Aorta (tissue), 5 donors: ENCODE measurements at places on chromosomes 6 and 20. TPM values are rescaled to one million over a fixed set of nuclear protein-coding genes. Genes with fewer than 3 reads are reported as not detected.
A peak's percentile ranks its signal among the peaks of the same experiment; 100 is the strongest.

DNA sequence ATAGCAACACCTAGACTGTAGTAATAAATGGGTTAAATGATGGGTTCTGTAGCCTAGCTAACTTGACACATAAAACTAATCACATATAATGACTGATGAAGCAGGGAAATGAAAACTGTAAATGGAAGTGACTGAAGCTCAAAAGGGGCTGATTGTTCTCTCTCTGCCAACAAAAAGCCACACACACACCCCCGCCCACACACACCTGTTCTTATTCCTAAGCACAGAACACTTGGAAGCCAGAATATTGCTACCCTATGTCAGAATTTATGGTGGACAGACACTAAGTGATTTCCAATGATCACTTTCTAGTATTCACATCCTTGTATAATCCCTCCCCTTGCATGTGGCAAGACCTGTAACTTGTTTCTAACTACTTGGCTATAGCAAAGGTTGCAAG is 603.5 kb downstream of the UTRN start:
- no peak overlapping the region for H3K27ac ChIP-seq
- H3K4me1 ChIP-seq: no peaks in the 10 kb centered on the region
- no peaks in the 10 kb centered on the region for H3K36me3 ChIP-seq
- no peak overlapping the region for H3K4me3 ChIP-seq
- DNase-seq: no peak

DNA sequence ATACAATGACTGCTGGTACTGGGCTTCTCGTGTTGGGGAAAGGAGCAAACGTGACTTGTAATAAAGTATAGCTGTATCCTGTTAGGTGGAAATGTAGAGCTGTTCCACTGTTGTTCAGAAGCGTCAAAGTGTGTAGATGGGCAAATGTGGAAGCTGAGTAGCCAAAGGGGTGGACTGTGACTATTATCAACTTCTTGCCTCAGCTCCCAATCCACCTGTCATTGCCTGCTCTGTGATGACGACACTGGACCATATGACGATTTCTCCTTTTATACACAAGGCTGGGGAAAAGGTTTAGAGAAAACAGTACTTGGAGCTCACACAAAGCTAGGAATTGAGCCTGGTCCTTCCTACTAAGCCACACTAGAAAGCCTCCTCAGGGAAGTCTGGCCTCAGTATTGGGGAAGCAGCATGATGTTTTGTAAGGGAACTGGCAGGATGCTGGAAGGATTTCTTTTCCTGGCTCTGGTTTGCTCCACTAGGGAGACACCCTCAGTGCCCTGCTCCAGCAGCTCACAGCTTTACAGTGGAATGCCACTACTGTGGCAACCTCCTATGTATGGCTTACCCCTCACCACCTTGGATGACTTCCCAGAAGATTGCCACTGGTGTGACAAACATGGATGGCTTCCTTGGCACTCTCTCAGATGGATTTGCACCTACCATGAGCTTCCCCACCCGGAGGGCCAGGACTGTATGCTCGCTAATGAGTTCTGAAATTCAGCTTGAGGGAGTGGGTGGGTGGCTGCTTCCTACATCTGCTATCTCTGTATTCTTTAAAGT is 20.0 kb downstream of the CD164 start:
- no peak overlapping the region for H3K4me3 ChIP-seq
- H3K27me3 ChIP-seq: no peaks in the 10 kb centered on the region
- H3K4me1 ChIP-seq: no peaks in the 10 kb centered on the region
- H3K36me3 ChIP-seq: peaks cover 11% of the 10 kb centered on the region
- H3K27ac ChIP-seq: no peak overlapping the region
- DNase-seq: no peak

GSTA3 gene
- total RNA-seq: not detected

PPP1R3G gene
- total RNA-seq: 1.7 TPM

GRCh38 chr6:18433059-18433458 is 45.9 kb downstream of the RNF144B start:
- H3K27ac ChIP-seq: no peak overlapping the region
- H3K36me3 ChIP-seq: no peaks in the 10 kb centered on the region
- DNase-seq: no peak
- no peak overlapping the region for H3K4me3 ChIP-seq

GRCh38 chr6:25270559-25270958 is 8.6 kb upstream of the CARMIL1 start:
- DNase-seq: no peak
- no peaks in the 10 kb centered on the region for H3K27me3 ChIP-seq
- H3K4me3 ChIP-seq: no peak overlapping the region
- no peak overlapping the region for H3K27ac ChIP-seq

DNA sequence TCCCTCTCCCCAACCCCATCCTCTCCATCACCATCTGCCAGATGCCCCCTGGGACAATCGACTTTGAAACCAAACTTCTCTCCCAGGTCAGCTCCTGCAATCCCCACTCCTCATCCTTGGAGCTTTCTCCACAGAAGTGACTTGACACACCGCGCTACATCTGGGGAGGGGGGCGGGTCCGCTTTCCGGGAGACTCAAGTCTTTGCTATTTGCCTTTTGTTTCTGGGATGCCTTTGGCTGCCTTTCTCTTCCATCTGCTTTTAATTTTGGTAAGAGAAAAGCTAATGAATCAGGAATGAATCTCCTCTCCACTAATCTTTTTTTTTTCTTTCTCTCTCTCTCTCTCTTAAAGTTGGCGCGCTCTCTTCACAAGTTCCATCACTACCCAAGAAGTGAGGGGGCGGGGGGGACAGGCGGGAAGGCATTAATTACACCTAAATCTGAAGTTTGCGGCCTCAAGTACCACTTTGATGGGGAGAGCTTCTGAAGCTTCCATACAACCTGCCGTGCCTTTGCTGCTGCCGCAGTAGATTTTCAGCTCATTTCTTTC is 664 bp upstream of the TPBG start:
- H3K27ac ChIP-seq: no peak overlapping the region
- no peaks in the 10 kb centered on the region for H3K36me3 ChIP-seq
- H3K27me3 ChIP-seq: no peaks in the 10 kb centered on the region
- no peak for DNase-seq
- no peaks in the 10 kb centered on the region for H3K4me1 ChIP-seq
- H3K4me3 ChIP-seq: peak overlapping the region; percentile 85

- H3K36me3 ChIP-seq: no peaks in the 10 kb centered on the region
- no peak overlapping the region for H3K27ac ChIP-seq
- H3K4me1 ChIP-seq: no peaks in the 10 kb centered on the region
- H3K4me3 ChIP-seq: no peak overlapping the region
Observed at GRCh38 chr6:167849846-167850459, 23.2 kb downstream of the AFDN start.

DNA sequence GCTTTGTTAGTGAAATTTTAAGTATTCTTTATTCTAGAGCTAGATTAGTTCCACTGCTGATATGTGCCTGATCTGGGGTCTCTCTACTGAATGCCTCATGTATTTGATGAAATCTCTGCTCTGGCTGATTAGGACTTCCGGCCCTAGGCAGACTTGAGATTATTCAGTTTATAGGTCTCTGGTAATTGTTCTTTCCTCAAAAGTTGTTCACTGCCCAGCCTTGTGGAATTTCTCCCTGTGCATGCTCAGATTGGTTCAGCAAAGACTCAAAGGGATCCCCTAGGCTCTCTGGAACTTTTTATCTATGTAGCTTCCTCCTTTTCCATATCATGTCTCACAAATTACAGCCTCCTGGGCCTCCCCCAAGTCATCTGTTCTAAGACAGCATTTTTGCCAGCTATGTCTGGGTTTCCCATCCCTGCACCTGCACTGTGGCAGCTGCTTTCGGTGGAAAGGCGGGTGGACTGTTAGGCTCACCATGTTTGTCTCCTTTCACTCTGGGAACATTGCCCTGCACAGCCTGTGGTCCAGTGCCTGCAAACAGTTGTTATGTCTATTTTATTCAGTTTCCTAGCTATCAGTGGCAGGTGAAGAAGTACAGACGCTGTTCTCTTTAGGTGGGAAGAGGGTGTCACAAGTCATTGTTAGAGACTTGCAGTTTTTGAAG is 73.7 kb downstream of the RPP40 start:
- no peak overlapping the region for H3K4me3 ChIP-seq
- H3K27ac ChIP-seq: no peak overlapping the region
- no peaks in the 10 kb centered on the region for H3K27me3 ChIP-seq
- no peaks in the 10 kb centered on the region for H3K36me3 ChIP-seq
- no peak for DNase-seq

DNA sequence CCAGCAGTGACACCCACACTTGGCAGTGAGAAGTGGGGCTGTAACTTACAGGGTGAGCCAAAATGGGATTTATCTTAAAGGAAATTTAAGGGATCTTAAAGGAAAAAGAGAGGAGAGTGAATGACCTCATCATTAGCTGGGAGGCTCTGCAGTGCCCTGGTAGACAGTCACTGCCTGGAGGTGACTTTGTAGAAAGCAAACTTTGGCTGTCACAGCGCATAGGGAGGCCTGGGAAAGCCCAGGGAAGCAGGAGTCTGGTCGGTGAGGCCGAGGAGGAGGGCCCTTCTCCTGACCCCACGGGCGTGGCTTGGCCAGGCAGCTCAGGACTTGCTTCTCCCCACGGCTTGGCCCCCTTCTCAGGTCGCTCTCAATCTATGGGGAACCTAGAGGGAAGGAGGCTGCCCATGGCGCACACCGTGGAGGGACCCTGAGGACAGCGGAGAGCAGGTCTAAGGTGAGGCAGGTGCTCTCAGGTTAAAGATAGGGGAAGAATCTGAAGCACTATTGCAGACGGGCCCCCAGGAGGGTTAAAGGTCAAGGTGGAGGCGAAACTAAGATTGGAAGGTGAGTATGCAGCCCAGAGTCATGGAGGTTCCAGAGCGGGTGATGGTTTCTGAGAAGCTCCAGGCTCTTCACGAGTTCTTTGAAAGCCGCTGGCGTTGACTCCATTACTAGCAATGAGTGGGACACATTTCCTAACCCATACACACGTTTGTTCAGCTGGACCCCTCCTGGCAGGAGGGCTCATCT is 15.6 kb upstream of the RIPK1 start:
- no peaks in the 10 kb centered on the region for H3K4me1 ChIP-seq

- no peak overlapping the region for H3K4me3 ChIP-seq
- H3K36me3 ChIP-seq: no peaks in the 10 kb centered on the region
- no peak for DNase-seq
- H3K27ac ChIP-seq: no peak overlapping the region
- H3K4me1 ChIP-seq: no peaks in the 10 kb centered on the region
Observed at GRCh38 chr20:58868795-58869194, 16.3 kb downstream of the GNAS start.

- H3K27ac ChIP-seq: peak overlapping the region; percentile 94
- H3K4me3 ChIP-seq: no peak overlapping the region
- no peaks in the 10 kb centered on the region for H3K27me3 ChIP-seq
- H3K4me1 ChIP-seq: peaks cover 11% of the 10 kb centered on the region
- no peaks in the 10 kb centered on the region for H3K36me3 ChIP-seq
- no peak for DNase-seq
Observed at GRCh38 chr6:108946695-108947094, 98.5 kb downstream of the ARMC2 start.

GRCh38 chr6:71279321-71279720 is 9.3 kb upstream of the OGFRL1 start:
- H3K27ac ChIP-seq: no peak overlapping the region
- no peaks in the 10 kb centered on the region for H3K36me3 ChIP-seq
- no peaks in the 10 kb centered on the region for H3K4me1 ChIP-seq
- no peaks in the 10 kb centered on the region for H3K27me3 ChIP-seq
- no peak for DNase-seq
- no peak overlapping the region for H3K4me3 ChIP-seq

GRCh38 chr20:2563116-2563515 is 26.7 kb downstream of the TMC2 start:
- H3K36me3 ChIP-seq: no peaks in the 10 kb centered on the region
- H3K4me3 ChIP-seq: no peak overlapping the region
- H3K4me1 ChIP-seq: no peaks in the 10 kb centered on the region
- no peaks in the 10 kb centered on the region for H3K27me3 ChIP-seq
- H3K27ac ChIP-seq: no peak overlapping the region

- H3K4me1 ChIP-seq: no peaks in the 10 kb centered on the region
- no peak overlapping the region for H3K4me3 ChIP-seq
- H3K27ac ChIP-seq: no peak overlapping the region
- no peak for DNase-seq
- H3K27me3 ChIP-seq: no peaks in the 10 kb centered on the region
Observed at GRCh38 chr6:36020154-36020553, 4.3 kb downstream of the SLC26A8 start.

SLC9A8 gene
- total RNA-seq: 12.5 TPM

C6orf132 gene
- total RNA-seq: 3.1 TPM
